ENCODE measurements at places on chromosomes 4 and X.
A peak's percentile ranks its signal among the peaks of the same experiment; 100 is the strongest.

DNA sequence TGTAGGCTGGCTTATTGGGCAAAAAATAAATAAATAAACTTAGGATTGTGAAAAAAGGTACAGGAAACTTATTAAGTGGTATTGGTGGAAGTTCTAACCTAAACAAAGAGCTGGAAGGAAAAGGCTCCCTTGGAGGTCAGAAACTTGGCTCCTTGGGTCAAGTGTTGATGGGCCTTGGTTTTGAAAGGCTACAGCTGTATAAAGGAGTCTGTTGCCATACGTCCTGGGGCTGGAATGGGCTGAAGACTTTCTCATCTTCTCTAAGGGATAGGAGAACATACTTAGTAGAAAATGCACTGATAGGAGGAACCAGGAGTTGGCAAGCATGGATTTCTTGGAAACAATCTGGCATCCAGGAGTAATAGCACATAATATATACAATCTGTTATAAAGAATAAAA is 56.6 kb downstream of the PDLIM5 start:
- no peak for DNase-seq

GRCh38 chr4:52299120-52299519 is 248.0 kb downstream of the SPATA18 start:
- DNase-seq: no peak

DNA sequence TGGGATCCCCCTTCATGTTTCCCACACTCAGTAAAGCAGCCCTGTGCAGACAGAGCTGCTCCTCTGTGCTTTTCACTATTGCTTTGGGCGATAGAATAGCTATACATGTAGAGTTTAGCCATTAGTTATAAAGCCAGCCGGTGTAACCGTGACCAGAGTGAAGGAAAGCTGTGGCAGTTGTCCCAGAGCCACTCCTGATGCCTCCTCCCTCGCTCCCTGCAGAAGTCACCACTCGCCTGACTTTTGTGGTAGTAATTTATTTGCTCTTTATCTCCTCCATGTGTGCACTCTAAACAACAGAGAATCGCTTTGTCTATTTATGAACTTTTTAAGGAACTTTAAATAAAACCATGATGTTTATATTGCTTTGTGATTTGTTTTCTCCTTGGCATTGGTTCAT is 41.8 kb upstream of the WWC2 start:
- no peak for DNase-seq

DNA sequence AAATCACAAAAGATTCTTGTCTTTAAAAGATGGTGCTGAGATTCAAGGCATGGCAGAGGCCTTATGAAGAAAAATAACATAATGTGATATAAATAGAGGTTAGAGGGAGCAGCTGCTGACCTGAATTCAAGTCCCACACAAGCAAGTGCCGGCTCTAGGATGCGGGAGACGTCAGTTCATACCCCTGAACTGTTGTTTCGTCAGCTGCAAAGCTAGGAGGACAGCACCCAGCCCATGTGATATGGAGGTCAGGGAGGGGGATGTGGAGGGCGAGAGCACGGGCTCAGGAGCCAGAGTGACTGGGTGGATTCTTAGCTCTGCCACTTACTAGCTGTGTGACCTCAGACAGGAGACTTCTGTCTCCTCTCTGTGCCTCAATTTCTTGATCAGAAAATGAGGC is 77.9 kb downstream of the JAKMIP1 start:
- no peak for DNase-seq

GRCh38 chr4:336099-336892 is 1.3 kb upstream of the ZNF141 start:
- DNase-seq: peak; percentile 0

DNA sequence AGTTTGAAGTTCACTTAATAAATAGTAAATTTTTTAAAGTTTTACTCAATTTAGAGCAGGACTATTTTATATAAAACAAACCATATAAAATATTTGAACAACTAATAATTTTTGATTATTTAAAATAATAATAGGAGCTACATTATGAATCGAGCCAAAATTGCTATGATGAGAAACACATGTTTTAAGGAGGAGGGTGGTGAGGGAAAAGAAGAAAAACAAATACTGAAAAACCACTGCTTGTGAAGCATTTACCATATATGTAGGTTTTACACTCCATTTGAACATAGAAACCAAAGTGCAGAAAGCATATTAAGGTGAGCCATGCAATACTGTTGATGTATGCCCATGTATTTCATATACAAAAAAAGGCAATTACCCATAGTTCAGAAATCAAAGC is 448.9 kb downstream of the FSTL5 start:
- no peak for DNase-seq

DNA sequence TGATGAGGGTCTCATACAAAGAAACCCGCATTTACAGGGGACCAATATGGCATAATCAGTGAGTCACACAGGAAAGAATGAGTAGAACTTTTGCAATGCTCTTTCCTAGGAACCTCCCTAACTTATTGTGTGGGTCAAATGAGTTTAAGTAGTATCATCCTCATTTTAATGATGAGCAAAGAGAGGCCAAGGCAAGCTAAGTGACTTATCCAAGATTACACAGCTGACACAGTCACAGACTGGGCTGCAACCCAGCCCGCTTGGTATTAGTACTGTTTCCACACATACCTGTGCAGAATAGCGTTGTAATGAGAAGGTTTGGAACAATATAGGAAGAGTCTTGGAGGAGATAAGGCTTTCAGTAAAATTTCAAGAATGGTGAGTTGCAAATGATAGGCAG is 91.0 kb upstream of the PPP1R2C start:
- DNase-seq: no peak

GRCh38 chr4:34649716-34650115 is 1594.6 kb downstream of the ARAP2 start:
- no peak for DNase-seq

GRCh38 chr4:114077610-114078009 is 98.2 kb upstream of the ARSJ start:
- peak; percentile 59 for DNase-seq

GRCh38 chrX:9678215-9678965 is 87.3 kb downstream of the GPR143 start:
- DNase-seq: no peak

DNA sequence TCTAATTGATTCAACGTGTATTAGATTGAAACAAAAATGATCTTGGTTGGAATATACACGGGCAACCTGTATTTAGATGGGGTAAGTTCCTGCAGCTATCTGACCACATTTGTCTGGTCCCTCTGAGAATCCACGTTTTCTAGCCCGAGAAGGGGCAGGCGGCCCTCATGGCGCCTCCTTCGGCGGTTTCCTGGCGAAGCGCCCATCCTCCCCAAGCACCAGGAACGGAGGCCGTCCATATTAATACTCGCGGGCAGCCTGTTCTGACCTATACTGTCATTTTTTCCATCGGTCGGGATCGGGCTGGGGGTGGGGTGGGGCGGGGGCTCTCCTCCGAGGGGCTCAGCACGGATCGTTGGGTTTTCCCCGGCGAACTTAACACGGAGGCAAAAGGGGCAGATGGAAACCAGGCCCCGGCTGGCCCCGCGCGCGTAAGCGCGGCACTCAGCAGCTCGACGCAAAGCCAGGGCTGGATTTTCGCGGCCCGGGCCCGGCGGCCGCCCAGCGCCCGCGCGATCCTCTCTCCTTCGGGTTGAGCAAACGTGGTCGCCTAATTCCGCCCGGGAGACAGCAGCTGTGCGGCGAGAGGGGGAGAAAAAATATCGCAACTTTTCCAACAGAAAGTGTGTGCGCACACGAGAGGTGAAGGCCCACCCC is 77.2 kb upstream of the BCOR start:
- no peak for DNase-seq

- DNase-seq: no peak
Observed at GRCh38 chrX:31461266-31461665, 389.4 kb upstream of the FTHL17 start.

DNA sequence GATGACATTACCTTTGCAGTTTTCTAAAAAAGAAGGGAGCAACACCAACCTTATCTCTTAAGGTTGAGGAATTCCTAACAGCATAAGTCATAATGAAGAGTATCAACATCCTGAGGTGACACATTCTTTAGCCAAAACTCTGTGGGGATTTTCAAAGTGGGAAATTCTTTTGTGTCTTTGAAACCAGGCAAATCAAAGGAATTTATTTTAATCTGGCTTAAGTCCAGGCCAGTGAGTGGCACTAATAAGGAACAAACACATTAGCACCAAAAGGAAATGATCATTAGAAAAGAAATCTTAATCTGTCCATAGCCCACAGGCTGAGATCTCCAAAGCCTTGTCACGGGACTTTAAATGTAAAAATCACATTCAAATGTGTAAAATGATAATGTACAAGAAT is 110.1 kb downstream of the LARP7 start:
- DNase-seq: no peak

GRCh38 chr4:123936621-123937043 is 540.0 kb downstream of the SPRY1 start:
- no peak for DNase-seq

- no peak for DNase-seq
Observed at GRCh38 chr4:121270389-121270788, 106.3 kb upstream of the TNIP3 start.

DNA sequence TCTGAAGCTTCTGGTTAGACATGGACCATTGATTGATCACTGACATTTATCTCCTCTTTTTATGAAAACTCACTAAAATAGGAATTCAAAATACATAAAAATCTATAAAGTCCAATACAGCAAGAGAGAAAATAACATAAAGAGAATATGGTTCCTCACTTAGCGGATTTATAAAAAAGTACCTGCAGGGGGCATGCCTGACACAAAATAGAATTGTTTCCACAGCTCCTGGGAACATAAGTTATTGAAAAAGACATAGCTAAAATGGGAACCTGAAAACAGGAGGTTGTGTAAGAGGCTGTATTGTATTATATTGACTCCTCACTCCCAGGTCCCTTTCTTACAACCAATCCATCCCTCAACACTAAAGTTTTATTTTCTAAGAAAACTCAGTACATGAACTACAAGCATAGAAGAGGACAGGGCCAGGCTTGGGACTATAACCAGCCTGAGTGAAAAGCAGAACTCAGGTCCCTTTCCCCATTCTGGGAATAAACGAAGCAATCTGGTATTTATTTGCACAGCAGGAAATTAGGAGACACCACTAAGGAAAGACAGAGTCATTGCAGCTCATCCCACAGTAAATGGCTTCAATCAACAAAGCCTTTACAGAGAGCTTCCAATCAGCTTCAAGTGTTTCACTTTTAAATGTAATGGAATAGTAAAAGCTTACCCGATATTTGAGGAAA is 121.1 kb upstream of the NDST4 start:
- no peak for DNase-seq

GRCh38 chr4:16196482-16197393 is 29.5 kb downstream of the TAPT1 start:
- DNase-seq: peak; percentile 30

GRCh38 chr4:173161311-173161710 is 7.3 kb upstream of the GALNT7 start:
- no peak for DNase-seq

GRCh38 chr4:136395212-136395722 is 1137.0 kb downstream of the PCDH18 start:
- no peak for DNase-seq

DNA sequence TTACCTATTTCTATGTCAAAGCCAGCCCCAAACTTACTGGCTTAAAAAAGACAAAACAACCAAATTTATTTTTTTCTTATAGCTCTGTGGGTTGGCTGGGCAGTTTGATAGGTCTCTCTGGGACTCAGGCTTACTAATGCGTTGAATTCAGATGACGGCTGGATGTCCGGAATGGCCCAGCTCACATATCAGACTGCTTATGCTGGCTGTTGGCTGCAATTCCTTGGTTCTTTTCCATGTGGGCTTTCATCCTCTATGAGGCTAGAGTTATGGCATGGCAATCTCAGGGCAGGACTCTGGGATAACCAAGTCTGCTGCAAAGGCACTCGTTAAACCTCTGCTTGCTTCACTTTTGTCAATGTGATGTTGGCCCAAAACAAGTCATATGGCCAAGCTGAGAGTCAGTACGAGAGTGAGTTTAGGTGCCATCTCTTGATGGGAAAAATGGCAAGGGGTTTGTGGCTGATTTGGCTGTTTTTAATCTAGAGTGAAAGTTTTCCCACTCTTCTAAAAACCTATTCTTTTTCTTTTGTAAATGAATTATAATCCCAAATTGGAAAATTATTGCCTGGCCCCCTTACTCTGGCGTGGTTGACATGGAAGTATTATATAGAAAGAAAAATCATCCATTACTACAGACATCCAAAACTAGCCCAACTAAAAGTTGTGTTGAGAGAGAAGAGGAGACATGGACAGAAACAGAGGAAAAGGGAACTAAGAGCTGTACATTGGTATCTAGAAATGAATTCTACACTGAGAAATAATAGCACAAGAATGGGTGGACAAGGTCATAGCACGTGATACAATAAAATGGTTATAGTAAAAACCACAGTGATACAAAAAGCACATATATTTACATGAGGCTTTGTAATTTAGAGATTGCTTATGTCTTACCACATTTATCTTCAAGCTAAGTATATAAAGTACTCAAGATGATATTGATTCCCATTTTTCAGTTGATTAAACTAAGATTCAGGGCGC is 6.6 kb downstream of the PRIMPOL start:
- DNase-seq: no peak

- DNase-seq: peak; percentile 30
Observed at GRCh38 chrX:18983666-18984380, at the start of gene PHKA2. Gene PHKA2, minus strand, starts transcription at chrX:18984114. Its CDS starts 182 bp downstream, at chrX:18983932.

- DNase-seq: no peak
Observed at GRCh38 chr4:18961266-18961665, 939.7 kb upstream of the LCORL start.

GRCh38 chr4:7412554-7412912 is 22.2 kb downstream of the PSAPL1 start:
- no peak for DNase-seq

GRCh38 chr4:171353535-171353934 is 459.7 kb upstream of the GALNTL6 start:
- DNase-seq: no peak

- no peak for DNase-seq
Observed at GRCh38 chr4:152368001-152368400, 167.9 kb downstream of the FBXW7 start.

DNA sequence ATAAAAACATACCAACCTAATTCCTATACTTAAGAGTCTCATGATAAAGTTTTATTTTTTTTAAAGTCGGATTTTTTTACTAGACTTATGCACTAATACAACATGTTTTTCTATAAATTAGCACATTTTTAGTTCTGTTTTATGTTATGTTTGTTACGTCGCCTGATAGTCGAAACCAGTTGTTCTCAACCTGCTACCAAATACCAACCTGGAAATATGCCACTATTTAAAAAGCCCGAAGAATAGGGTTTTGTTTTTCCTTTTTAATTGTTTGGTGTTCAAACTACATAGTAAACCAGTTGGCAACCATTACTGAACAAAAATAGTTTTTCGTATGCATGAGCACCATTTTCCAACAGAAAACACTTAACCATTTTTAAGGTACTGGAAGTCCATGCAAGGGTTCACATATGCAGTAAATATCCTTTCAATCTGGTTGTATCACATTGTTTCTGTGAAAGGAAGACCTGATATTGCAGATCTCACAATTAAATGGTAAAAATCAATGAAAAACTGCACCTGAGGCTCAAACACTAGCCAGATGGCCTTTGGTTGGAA is 1.4 kb downstream of the WDFY3 start:
- no peak for DNase-seq

DNA sequence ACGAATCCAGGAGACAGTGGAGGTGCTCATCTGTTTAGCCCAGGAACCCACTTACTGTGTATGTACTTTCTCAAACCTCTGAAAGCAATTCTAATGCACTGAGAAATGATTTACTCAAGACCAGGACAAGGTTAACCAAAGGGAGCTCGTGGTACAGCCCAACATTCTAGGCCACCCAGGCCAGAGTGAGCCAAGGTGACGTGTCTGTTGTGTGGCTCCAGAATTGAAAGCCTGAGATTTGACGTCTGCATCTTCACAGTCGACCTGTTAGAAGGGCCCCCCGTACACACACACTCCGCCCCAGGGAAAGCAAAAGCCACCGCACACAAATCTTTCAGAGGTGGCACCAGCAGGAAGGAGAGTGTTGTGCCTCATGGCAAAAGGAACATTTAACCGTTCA is 2.3 kb downstream of the MAP3K15 start:
- no peak for DNase-seq

Data from RWPE1 (cell line).